ENCODE measurements at places on chromosomes 6 and 20.

- peak overlapping the region; percentile 83 for H3K4me3 ChIP-seq
- peaks cover 1% of the 10 kb centered on the region for H3K27me3 ChIP-seq
- peak; percentile 50 for DNase-seq
Measured at GRCh38 chr6:30260036-30260504, 46.9 kb upstream of the TRIM26 start.

GRCh38 chr6:118872726-118873125 lies 21.2 kb upstream of the ASF1A start:
- no peaks in the 10 kb centered on the region for H3K27me3 ChIP-seq
- DNase-seq = no peak
- no peak overlapping the region for H3K27ac ChIP-seq

DNA sequence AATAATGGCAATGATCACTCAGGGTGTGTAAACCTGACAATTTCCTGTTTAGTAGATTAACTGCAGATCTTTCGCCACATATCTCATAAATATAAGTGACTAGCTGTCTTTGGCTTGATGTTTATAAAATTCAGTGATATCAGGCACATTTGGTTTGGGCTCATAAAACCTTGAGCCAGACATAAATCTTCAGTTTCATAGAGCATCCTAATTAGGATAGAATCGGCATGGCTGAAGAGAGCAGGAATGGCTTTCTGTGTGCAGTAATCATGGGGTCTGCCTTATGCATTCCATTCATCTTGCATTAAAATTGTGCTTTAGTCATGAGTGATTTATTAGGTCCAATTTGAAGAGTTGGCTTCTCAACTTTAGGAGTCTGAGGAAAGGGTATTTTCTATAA lies 27.2 kb downstream of the AIG1 start:
- no peak overlapping the region for H3K4me3 ChIP-seq
- DNase-seq = no peak
- no peaks in the 10 kb centered on the region for H3K36me3 ChIP-seq

GRCh38 chr20:10352934-10353824 lies 80.8 kb downstream of the MKKS start:
- peak overlapping the region; percentile 50 for H3K27ac ChIP-seq
- H3K4me1 ChIP-seq = peaks cover 30% of the 10 kb centered on the region
- no peak overlapping the region for H3K4me3 ChIP-seq
- no peak for DNase-seq

DNA sequence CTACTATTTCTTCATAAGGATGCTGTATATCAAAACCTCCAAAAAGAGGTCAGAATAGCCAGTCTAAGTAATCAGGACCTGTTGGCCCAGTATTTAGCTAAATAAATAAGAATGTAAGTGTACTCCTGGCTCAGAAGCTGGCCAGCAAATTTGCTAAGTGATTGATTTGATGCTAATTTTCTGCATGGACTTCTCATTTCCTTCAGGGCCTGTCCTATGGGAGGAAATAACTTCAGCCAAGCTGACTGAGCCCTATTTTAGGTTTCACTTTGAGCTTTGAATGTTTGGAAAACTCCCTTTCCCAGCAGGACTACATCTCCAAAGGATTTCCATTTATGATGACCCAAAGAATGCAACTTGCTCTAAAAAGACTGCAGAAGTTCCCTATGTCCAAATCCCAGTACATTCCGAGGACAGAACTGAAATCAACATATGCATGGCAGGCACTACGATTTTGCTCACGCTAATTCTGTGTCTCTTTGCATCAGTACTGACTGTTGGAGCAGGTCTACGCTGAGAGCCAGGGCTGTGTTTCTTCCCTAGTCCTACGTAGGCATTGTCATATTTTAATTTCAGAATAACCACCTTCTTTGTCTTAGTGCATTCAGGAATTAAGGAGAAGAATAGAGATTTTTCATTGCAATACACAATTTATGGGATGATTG lies 441.4 kb upstream of the PLCB4 start:
- no peaks in the 10 kb centered on the region for H3K27me3 ChIP-seq
- no peak for DNase-seq

GRCh38 chr6:137094411-137095008 lies 49.7 kb upstream of the IL20RA start:
- no peak overlapping the region for H3K4me3 ChIP-seq
- DNase-seq = peak; percentile 68
- H3K27ac ChIP-seq = no peak overlapping the region
- H3K27me3 ChIP-seq = peaks cover 2% of the 10 kb centered on the region
- peaks cover 22% of the 10 kb centered on the region for H3K4me1 ChIP-seq
- H3K36me3 ChIP-seq = no peaks in the 10 kb centered on the region

DNA sequence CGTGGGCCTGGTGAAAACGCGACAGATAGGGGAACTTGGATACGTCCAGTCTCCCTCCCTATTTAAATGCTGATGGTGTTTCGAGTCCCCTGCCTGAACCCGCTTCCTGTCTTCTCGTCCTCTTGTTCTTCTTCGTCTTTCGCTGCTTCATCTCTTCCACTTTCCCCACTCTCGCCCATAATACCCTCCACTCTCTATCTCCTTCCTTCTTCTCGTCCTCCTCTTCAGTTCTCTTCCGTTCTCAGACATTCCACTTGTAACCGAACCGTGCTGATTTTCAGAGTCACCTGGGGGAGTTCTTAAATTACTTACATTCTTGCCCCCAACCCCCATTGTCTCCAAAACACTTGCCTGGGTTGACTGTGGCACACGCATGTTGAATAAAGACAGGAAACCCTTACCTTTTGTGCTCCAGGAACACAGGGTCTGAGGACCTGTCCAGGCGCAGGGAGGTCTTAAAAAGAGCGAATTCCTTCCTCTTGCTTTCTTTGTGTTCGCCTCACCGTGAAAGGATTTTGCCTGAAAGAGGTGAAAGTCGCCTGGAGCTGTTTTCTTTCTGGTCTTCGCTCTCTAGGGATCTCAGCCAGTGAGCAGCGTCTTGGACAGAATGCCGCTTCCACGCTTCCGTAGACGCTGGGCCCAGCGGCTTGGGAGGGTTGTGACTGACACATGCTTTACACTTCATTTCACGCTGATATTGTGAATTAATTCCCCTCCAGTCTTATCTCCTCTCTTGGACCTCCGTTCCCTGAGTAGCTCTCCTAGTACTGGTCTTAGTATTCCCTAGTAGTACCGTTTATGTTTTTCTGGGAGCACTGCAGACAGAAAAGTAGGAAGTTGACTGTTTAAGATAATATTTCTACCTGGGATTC lies 184.0 kb downstream of the GPX5 start:
- H3K27me3 ChIP-seq = peaks cover 56% of the 10 kb centered on the region
- H3K27ac ChIP-seq = no peak overlapping the region
- peak overlapping the region; percentile 4 for H3K4me3 ChIP-seq

GRCh38 chr20:9066191-9066590 lies 2.7 kb upstream of the PLCB4 start:
- peaks cover 2% of the 10 kb centered on the region for H3K4me1 ChIP-seq
- peaks cover 15% of the 10 kb centered on the region for H3K27me3 ChIP-seq
- DNase-seq = no peak
- no peak overlapping the region for H3K4me3 ChIP-seq
- H3K27ac ChIP-seq = no peak overlapping the region

- H3K27ac ChIP-seq = no peak overlapping the region
- DNase-seq = no peak
Measured at GRCh38 chr6:46899659-46900058, 22.1 kb downstream of the ADGRF5 start.

GRCh38 chr20:46349035-46349741 lies 40.9 kb upstream of the CDH22 start:
- DNase-seq = peak; percentile 65
- H3K27me3 ChIP-seq = no peaks in the 10 kb centered on the region
- H3K4me3 ChIP-seq = no peak overlapping the region
- peaks cover 23% of the 10 kb centered on the region for H3K4me1 ChIP-seq
- no peak overlapping the region for H3K27ac ChIP-seq

DNA sequence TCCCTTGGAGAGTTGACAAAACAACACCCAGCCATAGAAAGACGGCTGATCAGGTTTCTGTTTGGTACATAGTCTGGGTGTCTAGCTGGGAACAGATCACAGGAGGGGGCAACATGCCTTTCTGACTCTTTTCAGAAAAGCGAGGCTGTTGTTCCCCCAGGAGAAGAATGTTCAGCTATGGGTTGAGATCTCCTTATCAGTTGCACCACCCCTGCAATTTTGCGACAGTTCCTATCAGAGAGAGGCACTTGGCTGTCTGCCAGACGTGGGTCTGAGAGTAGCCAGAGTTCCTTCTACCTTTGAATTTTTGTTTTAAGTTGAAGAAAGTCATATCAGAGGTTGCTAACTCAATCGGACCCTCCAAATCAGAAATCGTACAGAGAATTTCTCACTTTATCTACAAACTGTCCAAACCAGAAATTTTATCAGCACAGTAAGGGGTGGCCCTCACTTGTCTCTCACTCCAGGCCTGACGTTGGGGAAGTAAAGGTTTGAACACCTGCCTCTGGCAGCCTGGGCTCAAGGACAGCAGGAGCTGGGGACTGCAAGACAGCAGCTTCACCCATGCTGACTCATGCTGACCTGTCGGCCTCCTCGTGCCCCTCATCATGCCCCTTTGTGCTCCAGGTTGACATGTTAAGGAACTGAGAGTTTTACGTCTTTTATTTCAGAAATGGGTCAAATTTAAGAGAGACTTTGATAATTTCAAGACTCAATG lies 42.3 kb downstream of the TMC2 start:
- H3K27me3 ChIP-seq = peaks cover 35% of the 10 kb centered on the region
- no peak overlapping the region for H3K27ac ChIP-seq
- no peaks in the 10 kb centered on the region for H3K4me1 ChIP-seq
- H3K36me3 ChIP-seq = no peaks in the 10 kb centered on the region
- no peak overlapping the region for H3K4me3 ChIP-seq

GRCh38 chr6:82246802-82247504 lies 591 bp downstream of the IBTK start:
- H3K27ac ChIP-seq = peak overlapping the region; percentile 90
- H3K27me3 ChIP-seq = no peaks in the 10 kb centered on the region
- H3K4me1 ChIP-seq = peaks cover 31% of the 10 kb centered on the region
- H3K4me3 ChIP-seq = peak overlapping the region; percentile 89
- H3K36me3 ChIP-seq = peaks cover 8% of the 10 kb centered on the region

DNA sequence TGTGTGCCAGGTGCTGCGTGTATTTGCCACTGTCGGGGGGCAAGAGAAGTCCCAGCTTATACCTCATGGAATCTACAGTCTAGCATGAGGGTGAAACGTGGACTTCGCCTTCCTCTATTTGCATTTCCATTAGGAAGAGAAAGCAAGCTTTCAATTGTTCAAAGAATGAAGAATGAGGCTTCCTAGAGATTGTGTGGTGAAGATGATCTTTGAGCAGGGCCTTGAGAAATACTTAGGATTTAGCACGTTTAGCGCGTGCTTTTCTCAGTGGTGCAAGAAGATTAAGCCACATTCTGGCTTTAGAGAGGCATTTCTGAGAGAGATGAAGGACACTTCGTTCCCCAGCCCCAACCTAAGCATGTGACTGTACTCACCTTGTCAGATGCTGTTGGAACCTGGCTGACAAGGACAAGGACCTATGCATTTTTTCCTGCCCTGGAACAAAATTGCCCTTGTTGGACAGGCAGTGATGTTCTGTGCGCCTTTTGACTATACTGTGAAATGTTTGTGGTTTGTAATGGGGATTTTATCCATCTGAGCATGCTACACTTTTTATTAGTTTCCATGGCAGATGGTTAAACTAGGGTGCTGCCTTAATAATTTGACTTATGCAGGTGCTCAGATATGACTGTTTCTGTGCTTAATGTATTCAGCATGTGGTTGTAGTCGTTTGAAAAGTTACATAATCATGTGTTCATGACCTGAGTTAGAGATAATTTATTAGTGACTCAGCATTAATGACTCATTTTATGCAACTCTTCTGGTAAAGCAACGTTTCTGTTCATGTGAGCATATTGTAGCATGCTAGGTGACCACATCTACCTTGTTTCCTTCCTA lies 10.7 kb downstream of the TULP4 start:
- no peak overlapping the region for H3K27ac ChIP-seq
- H3K36me3 ChIP-seq = peaks cover 3% of the 10 kb centered on the region
- no peak for DNase-seq
- peaks cover 49% of the 10 kb centered on the region for H3K4me1 ChIP-seq
- H3K4me3 ChIP-seq = no peak overlapping the region

GRCh38 chr6:81984599-81984998 lies 232.1 kb upstream of the TENT5A start:
- no peak overlapping the region for H3K4me3 ChIP-seq
- no peak overlapping the region for H3K27ac ChIP-seq
- DNase-seq = no peak
- no peaks in the 10 kb centered on the region for H3K36me3 ChIP-seq
- peaks cover 2% of the 10 kb centered on the region for H3K27me3 ChIP-seq

GRCh38 chr6:30163090-30163917 lies at the start of gene TRIM15:
TSS of gene TRIM15 (plus strand) at chr6:30163546. CDS start at chr6:30163685, 139 bp downstream.
- DNase-seq = peak; percentile 87
- peak within 1 kb of the TSS; percentile 13 for H3K27ac ChIP-seq

GRCh38 chr20:33159713-33160112 lies 8.2 kb upstream of the BPIFA2 start:
- H3K36me3 ChIP-seq = no peaks in the 10 kb centered on the region
- peaks cover 7% of the 10 kb centered on the region for H3K27me3 ChIP-seq
- H3K4me3 ChIP-seq = no peak overlapping the region
- no peaks in the 10 kb centered on the region for H3K4me1 ChIP-seq
- no peak for DNase-seq

- peak overlapping the region; percentile 89 for H3K27ac ChIP-seq
- peak overlapping the region; percentile 72 for H3K4me3 ChIP-seq
- peaks cover 2% of the 10 kb centered on the region for H3K36me3 ChIP-seq
- no peak for DNase-seq
- no peaks in the 10 kb centered on the region for H3K27me3 ChIP-seq
Measured at GRCh38 chr6:31587791-31588777, 2.0 kb downstream of the LST1 start.

DNA sequence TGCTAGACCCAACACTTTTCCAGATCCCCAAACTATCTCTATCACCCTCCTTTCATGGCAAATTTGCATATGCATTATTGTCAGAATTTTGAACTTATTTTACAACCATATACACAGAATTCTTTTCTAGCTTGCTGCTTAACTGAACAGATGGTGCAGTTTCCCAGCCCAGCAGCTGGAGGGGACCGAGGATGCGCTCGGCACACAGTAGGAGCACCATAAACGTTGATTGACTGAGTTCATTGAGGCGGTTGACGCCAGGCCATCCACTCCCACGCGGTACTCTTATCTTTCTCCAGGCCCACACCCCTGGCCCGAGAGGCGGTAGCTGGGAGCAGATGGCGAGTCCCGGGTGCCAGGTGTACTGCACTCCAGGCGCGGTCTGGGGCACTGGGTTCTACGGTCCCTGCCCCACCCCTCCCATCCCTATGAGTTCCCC lies 6.8 kb upstream of the SOX4 start:
- no peak for DNase-seq
- peaks cover 42% of the 10 kb centered on the region for H3K27me3 ChIP-seq
- no peak overlapping the region for H3K27ac ChIP-seq
- H3K36me3 ChIP-seq = peaks cover 2% of the 10 kb centered on the region
- peaks cover 12% of the 10 kb centered on the region for H3K4me1 ChIP-seq

- H3K36me3 ChIP-seq = no peaks in the 10 kb centered on the region
- no peak overlapping the region for H3K4me3 ChIP-seq
- H3K27me3 ChIP-seq = peaks cover 5% of the 10 kb centered on the region
- H3K4me1 ChIP-seq = no peaks in the 10 kb centered on the region
- DNase-seq = no peak
Measured at GRCh38 chr6:163814494-163815364, 400.2 kb downstream of the QKI start.

All from activated CD4-positive, alpha-beta memory T cell treated with anti-CD3 and anti-CD28 coated beads for 36 hours (primary cell).